ENCODE measurements at places on chromosomes 3 and 15.

DNA sequence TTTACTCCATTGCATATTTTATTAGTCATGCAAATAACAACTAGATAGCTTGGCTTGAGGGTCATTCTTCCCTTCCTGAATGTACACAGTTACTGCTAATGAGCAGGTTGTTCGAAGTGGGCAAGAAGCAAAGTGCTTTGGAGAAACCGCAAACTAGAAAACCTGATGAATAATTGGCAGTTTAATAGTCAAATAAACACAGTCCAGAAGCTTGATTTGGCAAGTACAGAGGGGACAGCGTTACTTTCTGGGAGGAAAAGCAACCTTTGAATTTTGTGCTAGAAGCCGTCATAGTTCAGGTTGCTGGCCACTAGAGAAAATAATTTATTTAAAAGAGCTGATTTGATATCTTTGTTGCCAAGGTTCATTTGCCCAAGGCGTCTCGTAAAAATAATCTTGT, 94.9 kb downstream of the MFSD1 start:
- no peak for DNase-seq

DNA sequence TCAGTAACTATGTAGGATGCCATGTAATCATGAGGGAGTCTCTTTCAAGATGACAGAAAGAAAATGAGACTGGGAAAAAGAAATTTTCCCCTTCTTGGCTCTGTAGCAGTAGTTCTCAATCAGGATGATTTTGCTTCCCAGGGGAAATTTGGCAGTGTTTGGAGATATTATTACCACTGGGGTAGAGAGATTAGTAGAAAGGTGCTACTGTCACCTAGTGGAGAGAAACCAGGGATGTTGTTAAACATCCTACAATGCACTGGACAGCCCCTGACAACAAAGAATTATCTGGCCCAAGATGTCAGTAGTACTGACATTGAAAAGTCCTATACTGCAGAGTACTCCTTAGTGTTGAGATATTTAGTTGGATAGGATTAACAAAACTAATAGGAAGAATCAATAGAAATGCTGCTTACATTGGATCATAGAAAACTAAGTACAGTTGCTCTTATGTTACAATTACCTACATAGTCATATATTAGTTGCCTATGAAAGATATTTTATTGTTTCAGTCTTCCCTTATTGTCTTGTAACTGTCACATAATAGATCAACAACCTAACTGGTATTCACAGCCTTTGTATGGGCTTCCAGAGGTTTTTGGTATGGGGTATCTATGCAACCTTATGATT, 433.3 kb downstream of the RAP2B start:
- peak; percentile 32 for DNase-seq

- no peak for DNase-seq
Measured at GRCh38 chr15:92545996-92546395, 109.6 kb downstream of the FAM174B start.

GRCh38 chr3:3302964-3303363, 123.5 kb upstream of the CRBN start:
- no peak for DNase-seq

DNA sequence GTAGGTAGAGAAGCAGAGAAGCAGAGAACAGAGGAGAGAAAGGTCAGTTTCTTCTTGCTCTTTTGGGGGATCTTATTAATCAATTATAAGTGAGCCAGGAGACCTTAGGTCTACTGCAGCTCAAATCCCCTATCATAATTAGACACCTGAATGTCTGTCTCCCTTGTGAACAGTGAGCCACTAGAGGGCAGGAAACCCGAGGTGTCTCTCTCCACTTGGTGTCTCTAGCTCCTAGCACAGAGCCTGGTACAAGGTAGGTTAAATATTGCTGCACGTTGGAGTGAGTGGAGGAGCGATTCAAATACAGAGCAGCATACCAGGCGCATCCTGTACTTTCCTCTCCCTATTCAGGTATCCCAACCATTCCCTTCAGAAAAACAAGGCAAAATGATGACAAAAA, 2.0 kb upstream of the ST8SIA2 start:
- DNase-seq = no peak

DNA sequence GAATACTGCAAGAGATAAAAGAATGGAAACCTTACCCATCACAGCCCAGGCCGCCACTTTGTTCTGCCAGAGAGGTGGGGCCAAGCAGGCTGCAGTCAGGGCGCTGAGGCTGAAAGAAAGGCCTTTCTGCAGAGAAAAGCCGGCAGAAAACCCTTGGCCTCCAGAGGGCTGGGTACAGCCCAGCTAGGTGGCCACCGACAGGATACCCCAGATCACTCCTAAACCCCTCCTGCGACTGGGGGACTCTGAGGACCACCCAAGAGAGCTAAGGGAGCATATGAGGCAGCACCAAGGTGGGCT, 69.3 kb downstream of the SMAD6 start:
- no peak for DNase-seq

DNA sequence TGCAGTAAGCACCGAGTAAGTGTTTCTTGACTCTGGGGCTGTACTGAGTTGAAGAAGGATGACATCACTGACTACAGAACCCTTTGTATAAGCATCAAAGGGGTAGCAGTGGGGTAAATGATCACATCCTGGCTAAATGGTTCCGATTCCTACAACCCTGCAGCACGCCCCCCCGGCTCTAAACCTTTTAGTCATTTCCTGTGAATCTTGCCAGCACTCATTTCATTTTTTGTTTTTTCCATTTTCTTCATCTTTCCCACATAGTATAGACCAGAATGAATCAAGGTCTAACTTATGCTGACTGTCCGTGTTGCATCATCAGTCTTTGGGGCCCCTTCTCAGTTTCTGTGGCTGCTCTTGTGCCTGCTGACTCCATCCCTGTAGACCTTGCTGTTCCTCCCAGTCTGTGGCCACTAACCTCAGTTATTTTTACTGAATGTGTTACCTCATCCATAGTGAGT, 383.1 kb upstream of the TPRG1 start:
- peak; percentile 98 for DNase-seq

GRCh38 chr3:50617096-50617791, at the start of gene MAPKAPK3:
Gene MAPKAPK3, plus strand, starts transcription at chr3:50617151. Its CDS starts 415 bp downstream, at chr3:50617566.
- no peak for DNase-seq

GRCh38 chr15:78084449-78084750, 6.9 kb upstream of the TBC1D2B start:
- DNase-seq = no peak

GRCh38 chr3:16404349-16404895, 109.1 kb downstream of the RFTN1 start:
- no peak for DNase-seq

GRCh38 chr3:78754066-78754743, 1013.6 kb downstream of the ROBO1 start:
- DNase-seq = no peak

DNA sequence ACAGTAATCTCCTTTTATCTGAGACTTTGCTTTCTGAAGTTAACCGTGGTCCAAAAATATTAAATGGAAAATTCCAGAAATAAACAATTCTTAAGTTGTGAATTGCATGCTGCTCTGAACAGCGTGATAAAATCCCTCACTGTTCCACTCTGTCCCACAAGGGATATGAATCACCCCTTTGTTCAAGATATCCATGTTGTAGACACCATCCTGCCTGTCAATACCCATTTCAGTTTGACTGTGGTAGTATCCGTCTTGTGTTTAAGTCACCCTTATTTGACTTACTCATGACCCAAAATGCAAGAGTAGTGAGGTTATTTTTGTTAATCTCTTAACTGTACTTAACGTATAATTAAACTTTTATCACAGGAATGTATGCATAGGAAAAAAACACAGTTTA, 435.0 kb downstream of the SHQ1 start:
- DNase-seq = no peak
